ENCODE measurements at places on chromosomes 3 and 15.

- DNase-seq = no peak
Observed at GRCh38 chr3:135237371-135238143, 442.5 kb downstream of the EPHB1 start.

GRCh38 chr15:99434506-99435112 is 131.2 kb upstream of the MEF2A start:
- no peak for DNase-seq

GRCh38 chr3:171839270-171839669 is 3.9 kb upstream of the TMEM212 start:
- DNase-seq = no peak

DNA sequence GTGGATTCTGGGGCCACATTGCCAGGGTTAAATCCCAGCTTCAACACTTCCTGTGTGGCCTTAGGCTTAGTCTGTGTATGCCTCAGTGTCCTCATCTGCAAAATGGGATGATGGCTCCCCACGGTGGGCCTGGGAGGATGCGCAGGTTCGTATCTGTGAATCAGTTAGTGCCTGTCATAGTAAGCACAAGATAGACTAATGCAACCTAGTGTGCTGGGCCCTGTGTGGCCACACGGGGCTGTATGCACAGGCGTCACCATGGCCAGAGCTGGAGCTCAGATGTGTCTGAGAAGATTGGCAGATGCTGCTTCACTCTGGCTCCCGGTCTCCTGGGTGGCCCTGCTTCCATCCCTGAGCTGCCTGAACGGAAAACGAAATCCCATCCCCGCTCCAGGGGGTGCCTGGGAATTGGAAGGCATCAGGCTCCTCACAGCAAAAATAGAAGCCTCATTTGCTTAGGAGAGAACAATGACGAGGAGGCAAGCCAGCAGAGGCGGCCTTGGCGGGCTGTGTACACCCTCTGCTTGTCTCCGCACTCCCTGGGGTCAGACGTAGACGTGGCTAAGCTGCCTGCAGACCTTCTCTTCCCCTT is 103.6 kb downstream of the APBA2 start:
- no peak for DNase-seq

GRCh38 chr3:3991598-3991997 is 192.4 kb downstream of the LRRN1 start:
- no peak for DNase-seq

DNA sequence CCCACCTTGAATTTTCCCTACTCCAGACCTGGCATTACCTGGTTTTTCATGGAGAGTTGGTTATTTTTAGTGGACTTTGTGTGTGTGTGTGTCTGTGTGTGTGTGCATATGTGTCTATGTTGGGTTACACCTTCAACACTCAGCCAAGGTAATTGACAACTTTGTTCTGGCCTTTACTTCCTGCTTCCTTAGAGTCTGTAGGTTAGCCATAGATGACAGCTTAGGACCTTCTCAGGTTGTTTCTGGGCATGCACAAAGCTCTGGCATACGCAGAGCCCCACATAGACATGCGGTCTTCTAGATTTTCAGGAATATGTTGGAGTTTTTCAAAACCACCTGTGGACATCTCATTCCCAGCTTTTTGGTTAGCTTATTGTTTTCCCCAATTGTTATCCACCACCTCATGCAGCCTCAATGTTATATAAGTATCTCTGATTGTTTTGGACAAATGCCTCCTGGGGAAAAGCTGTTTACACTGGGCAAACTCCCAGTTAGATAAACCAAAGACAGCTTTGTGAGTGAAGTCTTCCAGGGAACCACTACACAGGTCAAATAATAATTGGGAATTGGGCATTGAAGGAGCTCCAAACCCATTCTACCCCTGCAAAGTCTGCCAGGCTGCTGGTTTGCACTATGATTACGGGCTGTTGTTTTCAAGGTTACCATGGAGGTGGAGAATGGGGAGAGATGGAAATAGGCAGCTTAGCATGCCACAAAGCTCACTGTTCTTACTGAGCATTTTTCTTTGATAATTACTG is 201.2 kb downstream of the ADAMTSL3 start:
- DNase-seq = no peak

DNA sequence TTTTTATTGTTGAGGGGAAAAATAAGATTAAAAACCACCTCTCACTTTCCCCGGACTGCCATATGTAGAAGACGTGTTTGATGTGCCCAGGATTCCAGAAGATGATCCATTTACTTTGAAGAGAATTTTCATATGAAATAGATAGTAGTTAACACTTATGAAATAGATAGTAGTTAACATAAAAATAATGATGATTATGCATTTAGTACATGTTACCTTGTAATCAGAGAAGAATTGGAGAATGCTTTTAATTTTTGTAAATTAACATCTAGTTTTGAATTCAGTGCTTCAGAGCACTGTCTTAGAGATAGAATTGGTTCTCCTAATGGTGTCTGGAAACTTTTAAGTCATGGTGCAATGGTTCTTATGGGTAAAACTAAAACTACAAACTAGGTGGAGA is 46.1 kb upstream of the CRTC3 start:
- DNase-seq = no peak

DNA sequence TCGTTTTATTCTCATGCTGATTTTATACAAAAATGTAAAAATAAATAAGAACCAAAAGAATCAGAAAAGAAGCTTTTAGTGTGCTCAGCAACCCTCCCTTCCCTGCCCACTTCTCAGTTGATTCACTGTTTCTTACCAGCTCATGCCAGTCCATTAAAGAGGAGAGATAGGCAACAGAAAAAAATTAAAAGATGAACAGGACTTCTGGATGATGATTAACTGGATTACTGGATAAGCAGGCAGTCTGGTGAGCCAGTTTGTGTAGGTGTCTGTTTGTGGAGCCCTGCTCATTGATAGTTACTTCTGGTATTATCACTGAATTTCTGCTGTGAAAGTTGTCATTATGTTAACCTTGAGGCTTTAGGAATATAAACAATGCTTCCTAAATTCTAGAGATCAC is 15.1 kb upstream of the GPR171 start:
- DNase-seq = no peak

DNA sequence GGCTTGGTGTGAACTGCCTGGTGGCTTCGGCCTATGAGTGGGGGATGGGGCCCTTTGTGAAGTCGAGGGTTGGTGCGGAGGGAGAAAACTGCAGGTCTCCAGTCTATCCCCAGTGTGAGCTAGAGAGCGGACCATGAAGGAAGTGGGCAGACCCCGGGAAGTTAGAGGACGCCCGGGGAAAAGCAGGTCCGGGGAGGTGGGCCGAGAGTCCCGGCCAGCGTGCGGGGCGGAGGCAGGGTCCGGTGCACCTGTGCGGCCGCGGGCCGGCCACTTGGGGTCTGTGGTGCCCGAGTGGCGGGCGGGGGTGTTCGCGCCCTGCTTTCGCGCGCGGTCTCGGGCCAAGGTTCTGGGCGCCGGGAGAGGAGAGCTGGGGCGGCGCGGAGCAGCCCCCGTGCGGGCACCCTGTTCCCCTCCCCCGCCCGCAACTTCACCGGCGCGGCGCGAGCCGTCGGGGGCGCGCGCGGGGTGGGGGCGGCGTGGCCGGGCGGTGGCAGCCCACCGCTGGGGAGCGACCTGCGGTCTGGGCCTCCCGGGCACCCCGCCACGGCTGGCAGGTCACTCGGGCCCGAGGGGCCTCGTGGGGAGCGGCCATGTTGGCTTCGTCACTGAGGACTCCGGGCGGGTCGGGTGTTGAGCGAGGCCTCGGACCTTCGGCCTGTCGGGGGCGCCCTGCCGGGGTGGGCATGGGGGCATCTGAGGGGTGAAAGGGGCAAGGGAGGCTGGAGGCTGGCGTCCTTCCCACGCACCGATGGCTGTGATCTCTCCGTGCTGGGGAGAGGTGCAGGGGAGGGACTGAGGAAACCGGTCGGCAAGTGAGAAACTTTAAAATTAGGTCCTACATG is 4.8 kb downstream of the UBE2E1 start:
- no peak for DNase-seq

- DNase-seq = no peak
Observed at GRCh38 chr3:171781711-171782127, 28.6 kb downstream of the PLD1 start.

DNA sequence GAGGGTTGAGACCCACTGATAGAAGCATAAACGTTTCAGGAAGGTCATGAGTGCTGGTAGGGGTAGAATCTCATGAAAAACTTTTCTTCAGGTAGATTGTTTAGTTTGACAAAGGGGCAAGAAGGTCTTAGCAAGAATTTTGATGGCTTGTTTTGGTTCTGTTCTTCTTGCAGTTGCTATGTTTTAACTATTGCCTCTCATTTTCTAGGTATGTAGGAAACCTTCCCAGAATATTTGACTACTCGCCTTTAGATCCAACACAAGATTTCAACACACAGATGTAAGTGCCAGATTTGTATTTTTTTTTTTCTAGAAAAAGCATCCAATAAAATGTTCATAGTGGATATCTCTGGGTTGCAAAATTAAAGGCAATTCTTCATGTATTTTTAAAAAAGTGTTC is 77.1 kb downstream of the USP13 start:
- no peak for DNase-seq

GRCh38 chr15:96347181-96348111 is 16.9 kb downstream of the NR2F2 start:
- DNase-seq = no peak

Measured in H4 (cell line).